ENCODE measurements at places on chromosomes 6 and 20. TPM values are rescaled to one million over a fixed set of nuclear protein-coding genes. Genes with fewer than 3 reads are reported as not detected.

The TMEM74B gene
- total RNA-seq, result 4.0 TPM

The WFDC5 gene
- total RNA-seq, result not detected

The THBD gene
- 0.22 TPM for total RNA-seq

The CRISP2 gene
- not detected for total RNA-seq

The PERP gene
- 3.2 TPM for total RNA-seq

The DNMT3B gene
- 4.9 TPM for total RNA-seq

The DAAM2 gene
- not detected for total RNA-seq

The CLPSL2 gene
- not detected for total RNA-seq

The HLA-DQA1 gene
- total RNA-seq, result 4.6 TPM

GRCh38 chr6:31792761-31793171, 2.8 kb downstream of the VARS1 start:
- no peaks in the 10 kb centered on the region for H3K27me3 ChIP-seq
- H3K4me1 ChIP-seq, result peaks cover 28% of the 10 kb centered on the region
- DNase-seq, result no peak
- no peak overlapping the region for H3K4me3 ChIP-seq

DNA sequence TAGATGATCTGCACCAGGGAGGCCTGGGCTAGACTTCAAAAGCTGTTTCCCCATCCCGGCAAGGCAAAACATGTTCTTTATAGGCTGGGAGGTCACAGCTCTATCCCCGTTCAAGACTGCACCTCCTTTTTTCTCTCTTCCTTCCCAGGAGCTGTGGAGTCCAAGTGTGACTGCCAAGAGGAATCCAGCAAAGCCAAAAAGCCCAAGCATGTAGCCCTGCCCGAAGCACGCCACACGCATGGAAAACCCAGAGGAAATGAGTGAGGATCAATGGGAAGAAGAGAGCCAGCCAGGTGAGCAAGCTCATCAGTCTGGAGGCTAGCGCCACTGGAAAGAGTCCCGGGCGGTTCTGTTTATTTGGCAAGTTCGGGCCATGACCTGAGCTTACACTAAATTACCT, 240.4 kb downstream of the PRL start:
- peaks cover 7% of the 10 kb centered on the region for H3K27me3 ChIP-seq
- no peak overlapping the region for H3K4me3 ChIP-seq
- no peak for DNase-seq
- H3K36me3 ChIP-seq, result no peaks in the 10 kb centered on the region
- H3K4me1 ChIP-seq, result peaks cover 6% of the 10 kb centered on the region

DNA sequence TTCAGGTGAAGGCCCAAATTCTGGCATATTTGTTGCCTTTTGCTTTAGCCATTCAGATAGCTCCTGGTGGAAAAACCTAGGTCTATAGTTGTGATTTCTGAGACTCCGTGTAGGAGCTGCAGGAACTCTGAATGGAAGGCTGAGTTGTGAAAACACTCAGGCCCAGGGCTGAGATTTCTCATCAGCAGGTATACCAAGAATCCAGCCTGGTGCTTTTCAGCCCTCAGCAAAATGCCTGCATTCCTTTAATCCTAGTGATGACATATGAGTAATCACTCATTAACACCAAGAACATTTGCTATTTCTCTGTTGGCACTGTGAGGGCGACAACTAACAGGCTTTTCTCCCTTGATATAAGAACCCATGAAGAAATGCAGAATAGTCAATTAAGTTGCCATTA, 546.1 kb upstream of the MAN1A1 start:
- H3K27me3 ChIP-seq, result no peaks in the 10 kb centered on the region
- no peak for DNase-seq
- H3K4me1 ChIP-seq, result no peaks in the 10 kb centered on the region
- no peak overlapping the region for H3K4me3 ChIP-seq
- no peaks in the 10 kb centered on the region for H3K36me3 ChIP-seq
- no peak overlapping the region for H3K27ac ChIP-seq

GRCh38 chr20:12886618-12887363, 122.0 kb upstream of the SPTLC3 start:
- no peaks in the 10 kb centered on the region for H3K27me3 ChIP-seq
- no peaks in the 10 kb centered on the region for H3K36me3 ChIP-seq
- no peaks in the 10 kb centered on the region for H3K4me1 ChIP-seq
- H3K4me3 ChIP-seq, result no peak overlapping the region

DNA sequence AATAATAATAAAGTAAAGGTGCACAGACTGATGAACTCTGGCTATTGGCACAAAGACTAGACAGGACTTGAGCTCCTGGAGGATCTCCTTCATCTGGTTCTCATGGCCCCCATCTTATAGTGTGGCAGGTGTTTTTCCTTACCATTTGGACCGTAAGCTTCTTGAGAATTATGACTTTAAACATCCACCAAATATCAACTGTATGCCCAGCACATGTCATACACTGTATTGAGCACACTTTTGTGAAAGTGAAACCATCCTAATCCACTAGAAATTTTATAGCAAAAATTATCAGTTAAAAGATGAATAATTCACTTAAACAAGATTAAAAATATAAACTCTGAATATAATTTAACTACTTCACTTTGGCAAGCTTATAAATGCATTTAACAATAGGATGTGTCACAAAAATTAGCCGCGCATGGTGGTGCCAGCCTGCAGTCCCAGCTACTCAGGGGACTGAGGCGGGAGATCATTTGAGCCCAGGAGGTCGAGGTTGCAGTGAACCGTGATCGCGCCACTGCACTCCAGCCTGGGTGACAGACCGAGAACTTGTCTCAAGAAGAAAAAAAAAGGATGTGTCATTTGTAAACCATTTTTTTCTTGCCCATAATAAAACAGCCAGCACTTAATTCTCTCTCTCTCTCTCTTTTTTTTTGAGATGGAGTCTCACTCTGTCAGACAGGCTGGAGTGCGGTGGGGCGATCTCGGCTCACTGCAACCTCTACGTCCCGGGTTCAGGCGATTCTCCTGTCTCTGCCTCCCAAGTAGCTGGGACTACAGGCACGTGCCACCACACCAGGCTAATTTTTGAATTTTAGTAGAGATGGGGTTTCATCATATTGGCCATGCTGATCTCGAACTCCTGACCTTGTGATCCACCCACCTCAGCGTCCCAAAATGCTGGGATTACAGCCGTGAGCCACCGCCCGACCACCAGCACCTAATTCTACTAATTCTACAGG, 9.1 kb downstream of the HIVEP2 start:
- H3K4me3 ChIP-seq, result peak overlapping the region; percentile 80
- peak overlapping the region; percentile 87 for H3K27ac ChIP-seq
- no peak for DNase-seq
- H3K4me1 ChIP-seq, result peaks cover 67% of the 10 kb centered on the region
- peaks cover 10% of the 10 kb centered on the region for H3K36me3 ChIP-seq

GRCh38 chr6:160679402-160679769, 15.3 kb upstream of the LPA start:
- H3K27me3 ChIP-seq, result peaks cover 14% of the 10 kb centered on the region
- H3K4me1 ChIP-seq, result no peaks in the 10 kb centered on the region
- no peak overlapping the region for H3K4me3 ChIP-seq
- no peak for DNase-seq
- H3K36me3 ChIP-seq, result no peaks in the 10 kb centered on the region
- H3K27ac ChIP-seq, result no peak overlapping the region

- H3K27me3 ChIP-seq, result peaks cover under 1% of the 10 kb centered on the region
- DNase-seq, result no peak
- H3K4me3 ChIP-seq, result no peak overlapping the region
- H3K36me3 ChIP-seq, result no peaks in the 10 kb centered on the region
- no peak overlapping the region for H3K27ac ChIP-seq
These were observed 390.5 kb downstream of the QKI start for GRCh38 chr6:163804991-163805390.

DNA sequence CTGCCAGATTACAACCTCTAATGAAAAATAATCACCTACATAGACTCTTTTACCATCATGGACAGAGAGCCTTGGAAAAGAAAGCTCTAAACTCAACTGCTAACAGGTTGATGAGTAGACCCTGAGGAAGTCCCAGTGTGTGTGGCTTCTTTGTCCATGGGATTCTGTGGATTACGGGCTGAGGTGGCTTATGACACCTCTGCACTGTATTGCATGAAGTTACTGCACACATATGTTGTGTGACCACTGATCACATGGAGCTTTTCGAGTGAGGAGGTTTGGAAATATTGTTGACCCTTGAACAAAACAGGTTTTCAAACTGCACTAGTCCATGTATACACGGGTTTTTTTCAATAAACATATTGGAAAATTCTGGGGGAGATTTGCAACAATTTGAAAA, 124.4 kb downstream of the RIN2 start:
- H3K36me3 ChIP-seq, result no peaks in the 10 kb centered on the region
- H3K4me1 ChIP-seq, result no peaks in the 10 kb centered on the region
- no peak overlapping the region for H3K4me3 ChIP-seq
- DNase-seq, result no peak

DNA sequence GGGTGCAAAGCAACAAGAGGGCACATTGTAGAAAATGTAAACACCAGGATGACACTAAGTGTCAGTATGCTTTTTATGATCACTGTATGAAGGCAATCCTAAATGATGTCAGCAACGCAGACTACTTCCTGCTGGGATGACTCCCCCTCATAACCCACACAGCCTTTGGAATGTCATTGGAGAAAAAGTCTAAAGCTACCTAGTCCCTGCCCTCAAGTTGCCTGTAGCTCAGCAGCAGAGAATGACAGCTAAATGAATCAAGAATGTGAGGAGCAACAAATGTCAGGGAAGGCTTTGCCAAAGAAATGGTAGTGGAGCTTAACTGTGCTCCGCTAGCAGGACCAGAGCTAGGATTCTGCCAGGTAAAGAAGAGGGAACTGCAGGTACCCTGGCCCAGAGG, 555.6 kb downstream of the CD83 start:
- H3K27me3 ChIP-seq, result peaks cover 11% of the 10 kb centered on the region
- H3K27ac ChIP-seq, result no peak overlapping the region
- H3K4me1 ChIP-seq, result no peaks in the 10 kb centered on the region
- no peak for DNase-seq

DNA sequence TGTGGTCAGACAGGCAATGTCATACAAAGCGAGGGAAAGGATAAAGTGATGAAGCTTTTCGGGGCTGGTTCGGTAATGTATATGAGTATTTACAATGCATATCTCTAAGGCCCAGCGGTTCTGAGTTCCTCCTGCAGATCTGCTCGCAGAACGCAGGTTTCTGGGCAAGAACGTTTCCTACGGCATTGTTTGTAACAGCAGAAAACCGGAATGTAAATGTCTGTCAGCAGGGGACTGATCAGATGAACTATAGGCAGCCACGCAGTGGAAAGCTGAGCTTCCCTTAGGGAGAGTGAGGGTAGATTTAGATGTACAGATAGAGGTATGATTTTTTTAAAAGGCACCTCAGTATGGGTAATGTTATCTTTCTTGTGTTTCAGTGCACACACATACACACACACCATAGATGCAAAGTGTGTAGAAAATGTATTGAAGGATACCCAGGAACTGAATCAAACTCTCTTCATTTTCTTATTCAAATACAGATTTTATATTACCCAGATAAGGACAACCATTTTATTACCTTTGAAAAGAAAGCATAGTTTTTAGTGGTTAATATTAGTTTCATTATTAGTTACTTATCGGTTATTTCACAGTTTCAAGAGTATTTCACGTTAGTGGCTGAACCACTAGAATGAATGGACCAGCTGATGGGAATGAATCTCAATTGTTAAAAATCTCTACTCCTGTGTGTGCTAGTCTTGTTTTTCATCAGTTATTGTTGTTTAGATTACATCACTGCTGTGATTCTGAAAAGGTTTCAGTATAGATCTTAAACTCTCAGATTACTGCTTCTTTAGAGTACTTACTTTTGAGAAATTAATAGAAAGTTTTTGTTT, 56.2 kb downstream of the SNX9 start:
- no peak for DNase-seq
- H3K4me3 ChIP-seq, result no peak overlapping the region
- H3K27me3 ChIP-seq, result no peaks in the 10 kb centered on the region
- H3K36me3 ChIP-seq, result peaks cover 34% of the 10 kb centered on the region

- DNase-seq, result no peak
- H3K27me3 ChIP-seq, result no peaks in the 10 kb centered on the region
- H3K4me1 ChIP-seq, result no peaks in the 10 kb centered on the region
- no peak overlapping the region for H3K4me3 ChIP-seq
- H3K36me3 ChIP-seq, result no peaks in the 10 kb centered on the region
These were observed 613.2 kb upstream of the FLRT3 start for GRCh38 chr20:14950633-14951032.

- H3K27me3 ChIP-seq, result no peaks in the 10 kb centered on the region
- H3K4me3 ChIP-seq, result no peak overlapping the region
- H3K27ac ChIP-seq, result no peak overlapping the region
- H3K4me1 ChIP-seq, result peaks cover 6% of the 10 kb centered on the region
These were observed 275.8 kb downstream of the FARS2 start for GRCh38 chr6:5537132-5537531.

DNA sequence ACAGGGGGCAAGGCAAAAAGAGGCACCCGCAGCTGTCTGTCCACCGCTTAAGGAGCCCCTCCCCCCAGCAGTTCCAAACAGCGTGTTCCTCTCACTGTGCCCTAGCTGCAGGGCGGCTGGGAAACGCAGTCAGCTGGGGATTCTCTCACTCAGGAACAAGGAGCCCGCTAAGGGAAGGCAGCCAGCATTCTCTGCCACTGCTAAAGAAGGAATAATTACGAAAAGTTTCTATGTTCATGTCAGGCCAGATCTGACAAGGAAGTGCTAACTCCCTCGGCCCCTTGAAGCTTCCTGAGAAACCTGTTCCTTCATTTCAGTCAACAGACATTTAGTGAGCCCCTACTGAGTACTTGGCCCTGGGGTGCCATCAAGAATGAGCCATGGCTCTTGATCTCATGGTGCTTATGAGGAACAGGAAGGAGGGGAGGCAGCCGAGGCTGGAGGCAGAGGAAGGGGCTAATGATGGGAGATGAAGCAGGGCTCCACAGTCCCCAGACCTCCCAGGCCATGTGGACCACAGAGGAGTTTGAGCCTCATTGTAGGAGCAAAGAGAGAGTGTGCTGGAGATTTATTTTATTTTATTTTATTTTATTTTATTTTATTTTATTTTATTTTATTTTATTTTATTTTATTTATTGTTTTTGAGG, 101.7 kb upstream of the PMEPA1 start:
- DNase-seq, result no peak
- no peaks in the 10 kb centered on the region for H3K4me1 ChIP-seq
- H3K27me3 ChIP-seq, result peaks cover 11% of the 10 kb centered on the region
- H3K4me3 ChIP-seq, result no peak overlapping the region
- H3K36me3 ChIP-seq, result no peaks in the 10 kb centered on the region

Measured in activated naive CD8-positive, alpha-beta T cell treated with anti-CD3 and anti-CD28 coated beads, Interleukin-2, amount 10 ng/mL, durations not matched to agents 7 days and 5 days (primary cell).